ENCODE measurements at places on chromosomes 6 and 20.

DNA sequence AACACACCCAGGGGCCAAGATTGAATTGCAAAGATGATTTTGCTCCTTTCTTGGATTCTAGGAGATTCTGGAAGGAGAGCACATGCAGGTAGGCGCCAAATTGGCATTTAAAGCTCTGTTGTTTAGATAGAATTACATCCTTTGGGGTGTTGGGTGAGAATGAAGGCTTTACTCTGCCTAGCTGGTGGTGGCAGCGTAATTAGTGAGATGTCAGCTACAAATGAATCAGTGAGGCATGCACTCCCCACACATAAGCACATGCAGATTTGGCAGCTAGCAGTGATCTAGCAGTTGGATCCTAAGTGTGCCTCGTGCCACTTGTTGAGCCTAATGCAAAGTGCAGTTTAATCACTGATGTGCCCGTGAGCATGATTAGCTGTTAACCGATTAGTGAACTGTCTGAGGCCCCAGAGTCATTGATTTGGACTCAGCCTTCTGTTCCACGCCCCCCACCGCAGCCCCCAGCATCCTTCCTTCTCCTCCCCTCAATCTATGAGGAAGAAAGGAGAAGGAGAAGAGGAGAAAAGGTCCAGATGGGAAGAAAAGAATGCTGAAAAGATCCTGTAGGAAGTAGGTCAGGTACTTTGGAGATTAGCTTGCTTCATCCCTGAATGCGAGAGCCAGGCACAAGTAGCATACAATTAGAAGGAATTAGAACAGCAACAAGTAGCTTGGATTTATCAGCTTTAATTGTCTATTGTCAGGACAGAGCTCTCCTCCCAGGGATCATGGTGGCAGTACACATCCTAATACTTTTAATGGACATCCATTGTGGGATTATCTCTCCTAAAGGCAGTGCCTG is 6.0 kb upstream of the PRDM1 start:
- no peak for DNase-seq

- DNase-seq = no peak
These were observed 25.8 kb upstream of the SEC63 start for GRCh38 chr6:107983811-107984210.

DNA sequence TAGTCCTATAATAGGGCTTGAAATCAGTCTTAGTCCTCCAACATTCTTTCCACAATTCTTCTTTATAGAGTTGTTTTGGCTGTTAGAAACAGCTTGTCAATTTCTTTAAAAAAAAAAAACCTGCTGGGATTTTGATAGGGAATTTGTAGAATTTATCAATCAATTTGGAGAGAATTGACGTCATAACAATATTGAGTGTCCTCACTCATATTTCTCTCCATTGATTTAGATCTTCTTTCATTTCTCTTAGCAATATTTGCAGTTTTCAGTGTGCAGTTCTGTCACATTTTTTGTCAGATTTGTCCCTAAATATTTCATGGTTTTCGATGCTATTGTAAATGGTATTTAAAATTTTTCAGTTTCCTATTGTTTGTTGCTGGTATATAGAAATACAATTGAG is 5.3 kb upstream of the LINC00237 start:
- DNase-seq = no peak

GRCh38 chr6:47722194-47722593 is 23.8 kb downstream of the ADGRF4 start:
- DNase-seq = no peak

GRCh38 chr20:1844325-1845162 is 50.7 kb upstream of the SIRPA start:
- no peak for DNase-seq

All from SJCRH30 (cell line).